ENCODE measurements at places on chromosomes 5 and 9. TPM values are rescaled to one million over a fixed set of nuclear protein-coding genes. Genes with fewer than 3 reads are reported as not detected.

CD180 gene
- not detected for total RNA-seq

CYLC2 gene
- total RNA-seq, result not detected

LCNL1 gene
- total RNA-seq, result not detected

GPRIN1 gene
- 34.0 TPM for total RNA-seq

CARD9 gene
- 1.4 TPM for total RNA-seq

TMEM232 gene
- 0.86 TPM for total RNA-seq

SPACA9 gene
- total RNA-seq, result 2.0 TPM

RNF183 gene
- total RNA-seq, result not detected

SLC6A3 gene
- total RNA-seq, result not detected

ZNF300 gene
- 6.3 TPM for total RNA-seq

PCDHB10 gene
- total RNA-seq, result under 0.01 TPM

CDX1 gene
- total RNA-seq, result not detected

NTNG2 gene
- total RNA-seq, result not detected

CDC25C gene
- 17.6 TPM for total RNA-seq

CAMK4 gene
- total RNA-seq, result 3.9 TPM

CBY3 gene
- not detected for total RNA-seq

SLC36A2 gene
- not detected for total RNA-seq

TMEM252 gene
- not detected for total RNA-seq

GPR150 gene
- total RNA-seq, result not detected

SLC6A7 gene
- not detected for total RNA-seq

TAF1L gene
- total RNA-seq, result not detected

LMX1B gene
- total RNA-seq, result 0.52 TPM

CDK9 gene
- total RNA-seq, result 29.5 TPM

PNPLA7 gene
- total RNA-seq, result under 0.01 TPM

IFT74 gene
- total RNA-seq, result 7.2 TPM

SYNPO gene
- 0.43 TPM for total RNA-seq

PDLIM4 gene
- total RNA-seq, result 129 TPM

Data from epithelial cell of proximal tubule (primary cell).